ENCODE measurements at places on chromosomes 4 and X.
A peak's percentile ranks its signal among the peaks of the same experiment; 100 is the strongest.

- no peak for DNase-seq
These were observed 715.7 kb upstream of the HTR2C start for GRCh38 chrX:113868177-113868576.

DNA sequence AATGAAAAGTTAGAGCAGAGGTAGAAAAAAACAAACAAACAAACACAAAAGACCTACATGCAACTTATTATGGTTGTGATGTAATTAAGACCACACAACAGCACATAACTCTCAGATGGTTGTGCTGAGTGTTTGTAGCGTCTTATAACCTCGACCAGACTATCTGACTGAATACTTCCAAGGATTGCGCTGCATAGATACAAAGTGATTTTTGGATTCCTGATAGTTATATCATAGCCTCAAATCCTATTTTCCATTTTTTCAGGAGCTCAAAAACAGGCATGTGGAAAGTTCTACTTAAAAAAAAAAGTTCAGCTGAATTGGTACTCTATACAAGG lies 236.1 kb downstream of the SPRY1 start:
- no peak for DNase-seq

GRCh38 chr4:52989865-52990264 lies 127.7 kb downstream of the RASL11B start:
- DNase-seq = no peak

DNA sequence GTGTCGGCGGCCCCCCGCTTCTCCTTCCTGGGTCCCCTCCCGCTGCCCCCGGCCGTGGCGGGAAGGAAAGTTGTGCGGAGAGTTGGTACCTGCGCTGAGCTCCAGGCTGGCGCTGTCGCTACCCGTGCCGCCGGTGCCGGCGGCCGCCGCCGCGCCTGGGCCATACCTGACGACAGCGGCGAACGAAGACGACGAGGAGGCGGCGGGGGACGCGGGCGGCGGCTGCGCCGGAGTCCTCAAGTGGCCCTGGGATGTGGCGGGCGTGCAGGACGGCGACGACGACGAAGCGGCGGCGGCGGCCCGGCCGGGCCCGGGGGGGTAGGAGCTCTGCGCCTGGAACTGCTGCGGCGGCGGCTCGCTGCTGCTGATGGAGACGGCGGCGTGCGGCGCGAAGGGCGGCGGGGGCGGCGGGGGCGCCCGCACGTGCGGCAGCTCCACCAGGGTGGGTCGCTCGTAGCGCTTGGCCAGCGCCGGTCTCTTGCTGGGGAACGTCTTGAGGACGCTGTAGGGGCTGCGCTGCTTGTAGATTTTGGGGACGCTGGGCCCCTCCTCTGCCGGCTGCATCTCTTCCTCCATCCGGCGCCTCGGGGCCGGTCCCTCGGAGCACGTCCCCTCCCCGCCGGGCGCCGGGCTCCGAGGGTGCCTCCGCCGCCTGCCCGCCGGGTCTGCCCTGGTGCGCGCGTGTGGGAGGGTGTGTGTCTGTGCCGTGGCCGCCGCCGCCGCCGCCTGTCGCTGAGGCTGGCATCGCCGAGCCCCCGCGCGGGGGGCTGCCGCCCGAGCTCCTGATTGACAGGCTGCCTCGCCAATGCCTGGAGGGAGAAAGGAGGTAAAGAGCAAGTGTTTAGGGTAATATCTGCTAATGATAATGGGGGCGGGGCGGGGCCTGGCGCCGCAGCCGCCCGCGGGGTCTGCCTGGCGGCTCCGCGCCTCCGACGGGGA lies 618 bp downstream of the BEND4 start:
- DNase-seq = peak; percentile 71

DNA sequence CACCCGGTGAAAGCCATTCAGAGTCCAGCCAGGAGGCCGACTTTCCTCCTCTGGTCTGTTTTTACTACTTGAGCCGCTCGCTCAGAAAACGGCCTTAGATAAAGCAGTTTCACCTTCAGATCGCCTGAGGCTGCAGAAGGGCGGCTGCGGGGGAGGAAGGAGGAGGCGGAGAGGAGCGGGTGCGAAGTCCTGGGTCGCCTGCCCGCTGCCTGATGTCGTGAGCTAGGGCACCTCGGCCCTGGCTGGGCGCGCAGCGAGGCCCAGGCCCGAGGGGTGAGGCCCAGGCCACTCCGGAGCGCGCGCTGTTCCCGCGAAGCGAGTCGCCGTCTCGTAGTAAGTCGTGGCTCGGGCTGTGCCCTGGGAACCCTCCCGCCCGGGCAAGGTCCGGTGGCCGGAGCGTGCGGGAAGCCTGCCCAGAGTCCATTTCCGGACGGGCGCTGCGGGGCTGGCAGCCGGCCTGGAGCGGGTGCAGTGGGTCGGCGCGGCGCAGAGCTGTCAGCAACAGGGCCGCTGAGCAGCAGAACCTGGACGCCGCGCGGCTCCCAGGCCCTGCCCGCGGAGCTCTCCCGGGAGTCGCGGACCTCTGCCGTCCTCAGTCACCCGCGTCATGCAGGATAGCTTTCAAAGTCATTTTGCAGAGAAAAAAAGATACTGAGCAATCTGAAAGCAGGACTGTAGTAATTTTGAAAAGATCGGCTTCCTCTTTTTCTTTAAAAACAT lies 18.6 kb downstream of the TRIM2 start:
- no peak for DNase-seq

GRCh38 chrX:47570794-47571193 lies 9.8 kb downstream of the ARAF start:
- DNase-seq = no peak

DNA sequence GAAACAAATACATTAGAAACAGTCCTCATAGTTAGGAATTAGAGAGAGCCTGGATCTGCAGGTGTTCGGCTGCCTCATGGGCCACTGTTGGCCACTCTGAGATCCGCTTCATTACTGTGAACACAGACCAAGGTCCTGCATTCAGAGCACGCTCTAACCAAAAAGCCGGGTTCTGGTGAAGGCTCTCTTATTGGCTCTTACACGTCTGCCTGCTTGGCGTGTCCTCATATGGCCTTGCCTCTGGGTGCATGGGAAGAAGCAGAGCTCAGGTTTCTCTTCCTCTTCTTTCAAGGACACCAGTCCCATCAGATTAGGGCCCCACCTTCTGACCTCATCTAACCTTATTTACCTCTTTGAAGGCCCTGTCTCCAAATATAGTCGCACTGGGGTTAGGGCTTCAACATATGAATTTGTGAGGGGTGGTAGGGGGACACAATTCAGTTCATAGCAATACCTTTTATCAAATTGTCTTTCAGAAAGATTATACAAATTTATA lies 37.1 kb upstream of the ELF2 start:
- no peak for DNase-seq

DNA sequence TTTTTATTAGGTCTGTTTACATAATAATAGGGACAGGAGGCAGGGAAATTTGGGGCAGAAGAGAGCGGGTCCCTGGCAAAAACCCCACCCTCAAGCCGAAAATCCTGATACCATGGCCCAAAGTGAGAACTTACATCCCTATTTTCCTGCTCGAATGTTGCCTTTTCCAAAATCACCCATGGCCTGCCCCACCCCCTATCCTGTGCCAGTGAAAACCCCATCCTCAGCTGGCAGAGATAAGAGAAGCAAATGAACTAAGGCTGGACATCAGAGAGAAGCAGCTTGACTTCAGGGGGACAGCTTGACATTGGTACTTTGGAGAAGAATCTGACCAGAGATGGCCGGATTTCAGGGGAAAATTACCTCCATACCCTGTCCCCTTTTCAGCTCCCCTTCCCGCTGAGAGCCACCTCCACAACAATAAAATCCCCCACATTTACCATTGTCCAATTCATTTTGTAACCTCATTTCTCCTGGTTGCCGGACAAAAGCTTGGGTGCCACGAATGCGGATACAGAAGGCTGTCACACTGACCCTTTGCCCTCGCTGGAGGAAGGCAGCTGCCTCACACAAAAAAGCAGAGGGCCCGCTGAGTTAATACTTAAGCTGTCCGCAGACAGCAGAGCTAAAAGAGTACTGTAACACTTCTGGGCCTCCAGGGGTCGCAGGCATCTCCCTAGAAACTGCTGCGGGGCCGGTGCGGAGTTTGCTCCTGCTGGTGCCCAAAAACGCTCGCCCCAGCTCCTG lies 196.2 kb downstream of the SNCA start:
- DNase-seq = peak; percentile 42

DNA sequence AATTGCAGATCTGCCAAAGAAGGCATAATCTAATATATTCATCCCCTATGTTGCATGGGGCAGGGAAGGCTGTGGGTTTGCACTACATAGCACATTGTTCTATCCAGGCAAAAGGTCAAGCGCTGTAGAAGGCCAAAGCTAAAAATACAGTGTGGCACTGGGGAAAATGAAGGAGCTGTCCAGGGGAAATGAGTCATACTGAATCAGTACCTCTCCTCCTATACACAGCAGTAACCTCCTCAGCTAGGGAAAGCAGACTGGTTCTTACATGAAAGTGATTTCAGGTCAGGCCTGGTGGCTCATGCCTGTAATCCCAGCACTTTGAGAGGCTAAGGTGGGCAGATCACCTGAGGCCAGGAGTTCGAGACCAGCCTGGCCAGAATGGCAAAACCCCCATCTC lies 31.0 kb upstream of the SLC25A4 start:
- DNase-seq = no peak

DNA sequence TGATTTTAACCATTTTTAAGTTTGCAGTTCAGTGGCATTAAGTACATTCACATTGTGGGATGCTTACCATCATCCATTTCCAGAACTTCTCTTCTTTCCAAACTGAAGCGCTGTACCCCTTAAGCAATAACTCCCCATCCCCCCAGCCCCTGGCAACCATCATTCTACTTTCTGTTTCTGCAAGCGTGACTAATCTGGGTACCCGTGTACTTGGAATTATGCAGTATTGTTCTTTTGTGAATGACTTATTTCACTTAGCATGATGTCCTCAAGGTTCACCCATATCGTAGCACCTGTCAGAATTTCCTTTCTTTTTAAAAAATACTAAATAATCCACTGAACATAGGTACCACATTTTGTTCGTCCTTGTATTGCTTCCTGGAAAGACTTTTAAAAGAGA lies 32.9 kb downstream of the USP9X start:
- DNase-seq = no peak

DNA sequence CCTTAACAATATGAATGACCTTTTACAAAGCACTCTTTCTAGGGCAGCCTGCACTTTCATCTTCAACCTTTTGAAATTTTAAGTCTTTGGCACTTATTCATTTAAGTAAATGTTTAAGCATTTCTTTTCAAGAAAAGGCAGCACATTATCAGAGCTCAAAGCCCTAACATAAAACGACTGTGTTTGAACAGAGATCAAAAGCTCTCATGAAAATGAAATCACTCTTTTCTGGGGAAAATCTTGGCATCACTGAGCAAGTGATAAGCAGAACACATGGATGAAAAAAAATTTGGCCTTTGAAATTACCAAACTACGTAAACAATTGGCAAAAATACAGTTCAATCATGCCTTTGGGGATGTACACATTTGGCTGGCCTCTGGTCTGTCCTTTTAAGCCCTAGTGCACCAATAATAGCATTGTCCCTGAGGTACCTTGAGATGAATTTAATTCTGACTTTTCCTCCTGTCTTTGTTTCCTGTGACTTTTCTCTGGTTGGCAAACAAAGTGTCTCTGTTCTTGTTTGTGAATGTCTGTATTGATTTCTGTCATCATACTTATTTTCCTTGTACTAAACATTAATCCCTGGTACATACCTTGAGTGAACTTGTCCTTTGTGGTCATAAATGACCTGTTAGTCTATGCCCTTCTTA lies 12.9 kb upstream of the ODAM start:
- DNase-seq = no peak

DNA sequence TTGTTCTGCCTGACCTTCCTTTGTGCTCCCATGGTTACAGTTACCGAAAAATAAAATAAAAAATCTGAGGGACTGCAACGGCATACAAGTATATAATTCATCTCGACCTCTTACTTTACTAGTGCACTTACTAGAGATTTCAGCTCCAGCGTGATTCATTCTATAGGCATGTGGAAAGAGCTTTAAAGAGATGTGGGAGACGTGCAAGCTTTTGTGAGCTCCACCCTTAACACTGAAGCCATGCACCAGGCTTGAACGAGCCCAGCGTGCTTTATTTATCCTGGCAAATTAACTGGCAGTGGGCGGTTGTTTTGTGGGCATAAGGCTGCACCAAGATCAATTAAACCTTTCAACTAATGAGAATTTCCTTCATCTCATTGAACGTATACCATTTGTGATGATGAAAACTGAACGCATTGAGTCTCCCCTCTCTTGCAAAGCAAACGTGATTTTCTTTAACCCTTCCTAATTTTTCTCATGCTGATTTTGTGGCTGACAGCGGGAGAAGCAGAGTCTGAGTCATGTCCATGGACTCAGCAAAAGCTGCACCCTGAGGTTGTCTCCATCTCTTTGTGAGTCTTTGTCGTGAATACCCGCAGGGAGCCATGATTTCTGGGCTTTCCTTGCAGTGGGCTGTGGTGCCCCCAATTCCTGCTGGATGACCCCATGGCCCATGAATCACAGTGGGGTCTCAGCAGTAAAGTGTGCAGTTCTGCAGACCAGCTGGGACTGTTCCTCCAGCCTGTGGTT lies 60.1 kb downstream of the MXRA5 start:
- no peak for DNase-seq

DNA sequence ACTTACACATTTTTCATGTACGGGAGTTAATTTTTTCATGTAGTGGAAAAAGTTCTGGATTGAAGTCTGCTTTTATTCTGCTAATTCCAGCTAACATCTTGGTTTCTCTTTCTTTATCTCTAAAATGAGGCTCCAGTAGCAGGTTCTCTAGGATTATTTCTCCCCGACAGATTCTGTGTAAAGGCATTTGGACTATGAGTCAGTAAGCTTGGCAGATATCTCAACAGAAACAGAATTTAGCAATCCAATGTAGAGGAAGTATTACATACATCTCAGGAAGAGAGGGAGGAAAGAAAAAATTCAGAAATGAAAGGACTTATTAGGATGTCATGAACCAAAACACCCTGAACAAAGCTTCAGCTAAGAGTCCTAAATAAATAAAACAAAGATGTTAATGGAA lies 1682.3 kb upstream of the TENM3 start:
- no peak for DNase-seq

DNA sequence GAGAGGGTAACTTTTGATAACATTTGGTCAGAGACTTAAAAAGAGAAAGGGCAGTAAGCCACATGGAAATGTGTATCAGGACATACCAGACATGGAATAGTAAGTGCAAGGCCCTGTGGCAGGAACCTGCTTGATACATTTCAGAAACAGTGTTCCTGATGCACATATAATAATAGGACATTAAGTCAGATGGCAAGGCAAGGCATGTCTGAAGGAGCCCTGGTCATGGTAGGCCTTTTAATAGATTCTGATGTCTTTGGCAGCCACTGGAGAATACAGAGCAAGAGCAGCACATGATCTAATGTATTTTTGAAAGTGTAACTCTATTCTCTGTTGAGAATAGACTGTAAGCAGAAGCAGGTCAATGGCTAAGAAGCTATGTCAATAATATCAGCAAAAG lies 279.7 kb downstream of the CAMK2D start:
- DNase-seq = no peak

GRCh38 chr4:5754529-5754881 lies 43.5 kb downstream of the EVC start:
- no peak for DNase-seq

- no peak for DNase-seq
These were observed 18.1 kb upstream of the CXCL2 start for GRCh38 chr4:74117024-74117534.
